ENCODE measurements at places on chromosomes 11 and 22. TPM values are rescaled to one million over a fixed set of nuclear protein-coding genes. Genes with fewer than 3 reads are reported as not detected.

The NEAT1 gene
- 4.9 TPM for total RNA-seq

The MRPL11 gene
- total RNA-seq: 72.1 TPM

The FUT4 gene
- 3.5 TPM for total RNA-seq

The SULT4A1 gene
- total RNA-seq: 0.15 TPM

The DERL3 gene
- total RNA-seq: 1.5 TPM

The C11orf91 gene
- total RNA-seq: not detected

The TPST2 gene
- total RNA-seq: 14.6 TPM

The OR8D2 gene
- total RNA-seq: not detected

The HEPN1 gene
- not detected for total RNA-seq

The TRPM5 gene
- total RNA-seq: not detected

The OR52H1 gene
- total RNA-seq: not detected

The PKP3 gene
- 1.9 TPM for total RNA-seq

The GPR83 gene
- total RNA-seq: not detected

The C11orf97 gene
- not detected for total RNA-seq

The CFAP300 gene
- 3.3 TPM for total RNA-seq

The SCN3B gene
- not detected for total RNA-seq

The DDX25 gene
- total RNA-seq: 0.15 TPM

The MPEG1 gene
- not detected for total RNA-seq

The NNMT gene
- total RNA-seq: 483 TPM

The AGBL2 gene
- total RNA-seq: 0.17 TPM

The HOATZ gene
- total RNA-seq: 0.50 TPM

The MS4A12 gene
- not detected for total RNA-seq

The GLYATL2 gene
- 1.3 TPM for total RNA-seq

The HMGXB4 gene
- 15.5 TPM for total RNA-seq

The OR4A16 gene
- total RNA-seq: not detected

The VPREB3 gene
- total RNA-seq: not detected

The ZFTA gene
- total RNA-seq: 9.2 TPM

The RAPSN gene
- total RNA-seq: not detected

The SNX32 gene
- 0.67 TPM for total RNA-seq

The OR6T1 gene
- not detected for total RNA-seq

The KRTAP5-1 gene
- total RNA-seq: not detected

The MMP12 gene
- not detected for total RNA-seq

The H19 gene
- 36.1 TPM for total RNA-seq

The YIF1A gene
- total RNA-seq: 267 TPM

The CRYBB3 gene
- not detected for total RNA-seq

The TRIM29 gene
- not detected for total RNA-seq

The OR8G5 gene
- not detected for total RNA-seq

The LMO2 gene
- 0.30 TPM for total RNA-seq

The OR5B12 gene
- not detected for total RNA-seq

The KRTAP5-4 gene
- not detected for total RNA-seq

The CD248 gene
- 41.8 TPM for total RNA-seq

The SLC17A6 gene
- not detected for total RNA-seq

The IGLL1 gene
- total RNA-seq: not detected

The PDGFD gene
- 1.2 TPM for total RNA-seq

The SPON1 gene
- 0.45 TPM for total RNA-seq

The TALDO1 gene
- 157 TPM for total RNA-seq

The KCNK7 gene
- not detected for total RNA-seq

The HORMAD2 gene
- total RNA-seq: not detected

The ARHGAP20 gene
- total RNA-seq: 0.59 TPM

The ST14 gene
- 0.17 TPM for total RNA-seq

The CDC42EP1 gene
- total RNA-seq: 70.0 TPM

The FGF19 gene
- total RNA-seq: not detected

The CTSW gene
- total RNA-seq: 0.15 TPM

Data from bronchus fibroblast of lung (primary cell).